ENCODE measurements at places on chromosomes 1 and 21. TPM values are rescaled to one million over a fixed set of nuclear protein-coding genes. Genes with fewer than 3 reads are reported as not detected.

- DNase-seq, result no peak
- no peaks in the 10 kb centered on the region for H3K36me3 ChIP-seq
- peaks cover 20% of the 10 kb centered on the region for H3K4me1 ChIP-seq
- H3K4me3 ChIP-seq, result no peak overlapping the region
- no peak overlapping the region for H3K27ac ChIP-seq
These were observed 2.2 kb downstream of the KISS1 start for GRCh38 chr1:204194080-204194479.

DNA sequence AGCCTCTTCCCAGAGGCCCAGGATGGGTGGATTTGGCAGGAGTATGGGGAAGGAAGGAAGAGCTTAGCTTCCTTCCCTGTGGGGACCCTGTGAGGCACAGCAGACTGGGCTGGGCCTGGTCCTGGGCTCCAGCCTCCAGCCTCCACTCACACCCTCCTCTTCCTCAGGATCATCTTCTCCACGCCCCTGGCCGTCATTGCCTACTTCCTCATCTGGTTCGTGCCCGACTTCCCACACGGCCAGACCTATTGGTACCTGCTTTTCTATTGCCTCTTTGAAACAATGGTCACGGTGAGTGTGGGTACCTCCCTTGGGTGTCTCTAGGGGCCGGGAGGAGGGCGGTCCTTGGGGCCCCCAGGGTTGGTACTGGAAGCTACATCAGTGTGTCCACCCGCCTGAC lies 10.1 kb downstream of the MFSD2A start:
- no peak overlapping the region for H3K4me3 ChIP-seq
- no peak overlapping the region for H3K27ac ChIP-seq

DNA sequence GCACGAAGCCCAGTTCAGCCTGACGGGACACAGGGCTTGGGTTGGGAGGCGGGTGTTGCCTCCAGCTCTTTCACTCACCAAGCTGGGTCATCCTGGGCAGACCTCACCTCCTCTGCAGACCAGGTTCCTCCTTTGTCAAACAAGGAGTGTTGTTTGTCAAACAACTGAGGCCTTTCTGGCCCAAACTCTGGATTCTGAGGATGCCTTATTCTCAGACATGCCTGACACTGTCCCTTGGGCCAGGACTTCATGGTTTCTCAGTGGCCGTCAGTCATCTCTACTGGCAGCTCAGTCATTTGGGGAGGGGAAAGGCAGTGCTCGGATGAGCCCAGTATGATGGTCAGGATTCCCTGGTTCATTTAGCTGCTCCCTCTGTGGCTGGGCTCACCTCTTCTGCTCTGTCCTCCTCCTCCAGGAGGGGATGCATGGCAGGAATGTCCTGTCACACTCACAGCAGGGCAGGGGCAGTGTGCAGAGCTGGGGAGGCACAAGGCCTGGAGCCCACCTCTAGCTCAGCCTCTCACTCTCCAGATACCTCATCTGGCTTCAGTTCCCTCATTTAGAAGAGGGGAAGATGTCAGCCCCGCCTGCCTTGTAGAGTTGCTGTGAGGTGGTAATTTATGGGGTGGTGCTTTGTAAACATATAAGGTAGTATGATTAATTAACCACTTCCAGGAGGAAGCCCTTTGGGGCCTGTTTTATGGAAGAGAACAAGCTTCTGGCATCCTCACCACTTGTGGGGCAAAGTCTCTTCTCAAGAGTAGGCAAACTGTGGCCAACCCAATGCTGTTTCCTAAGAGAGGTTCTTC lies 20.6 kb downstream of the SLC2A1 start:
- H3K4me3 ChIP-seq, result peak overlapping the region; percentile 79
- H3K27me3 ChIP-seq, result peaks cover 11% of the 10 kb centered on the region
- H3K4me1 ChIP-seq, result peaks cover 48% of the 10 kb centered on the region
- peaks cover 51% of the 10 kb centered on the region for H3K36me3 ChIP-seq
- DNase-seq, result no peak

GRCh38 chr1:36323636-36324352 lies at the start of gene EVA1B:
Gene EVA1B, minus strand, starts transcription at chr1:36323645. Its CDS starts 608 bp downstream, at chr1:36323037.
- peaks cover 39% of the 10 kb centered on the region for H3K4me1 ChIP-seq
- peak within 1 kb of the TSS; percentile 92 for H3K27ac ChIP-seq
- no peaks in the 10 kb centered on the region for H3K36me3 ChIP-seq
- H3K27me3 ChIP-seq, result peaks cover 4% of the 10 kb centered on the region
- peak; percentile 80 for DNase-seq

DNA sequence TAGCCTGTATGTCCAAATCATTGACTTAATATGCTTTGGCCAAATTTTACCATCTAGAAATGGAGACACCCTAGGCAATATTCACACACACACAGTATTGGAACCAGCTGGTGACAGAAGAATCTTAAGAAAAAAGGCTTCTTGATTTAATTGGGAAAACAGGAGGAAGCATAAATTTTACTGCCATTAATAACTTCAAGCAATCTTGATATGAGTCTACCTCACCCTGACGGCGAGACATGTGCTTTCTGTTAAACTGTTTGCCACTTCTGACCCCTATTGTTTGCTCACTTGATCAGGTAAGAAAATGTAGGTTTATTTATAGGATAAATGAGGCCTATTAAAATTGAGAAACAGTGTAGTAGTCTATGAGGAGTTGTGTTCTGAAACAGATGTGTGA lies 73.2 kb downstream of the KIFAP3 start:
- H3K4me3 ChIP-seq, result no peak overlapping the region
- no peaks in the 10 kb centered on the region for H3K27me3 ChIP-seq
- DNase-seq, result no peak
- peaks cover 25% of the 10 kb centered on the region for H3K4me1 ChIP-seq
- peaks cover 4% of the 10 kb centered on the region for H3K36me3 ChIP-seq

DNA sequence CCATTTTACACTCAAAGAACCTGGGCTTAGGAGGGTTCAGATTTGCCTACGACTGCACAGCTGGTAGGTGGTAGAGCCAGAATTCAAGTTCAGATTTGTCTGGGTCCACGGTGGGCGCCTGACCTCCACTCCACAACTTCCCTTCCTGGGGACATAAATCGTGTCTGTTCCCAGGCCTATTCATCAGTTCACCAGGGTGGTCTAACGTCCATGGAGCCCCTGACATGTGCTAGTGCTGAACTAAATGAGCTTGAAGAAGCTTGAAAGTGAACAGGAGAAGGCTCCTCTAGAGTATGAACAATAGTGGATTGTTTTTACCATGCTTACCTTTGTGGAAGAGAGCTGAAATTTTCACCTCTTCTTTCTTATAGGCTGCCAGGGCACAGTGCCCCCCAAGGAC lies 32.5 kb upstream of the KIF1B start:
- no peaks in the 10 kb centered on the region for H3K27me3 ChIP-seq
- no peak overlapping the region for H3K4me3 ChIP-seq
- peaks cover 21% of the 10 kb centered on the region for H3K4me1 ChIP-seq
- no peak for DNase-seq

The RYR2 gene
- total RNA-seq, result 1.0 TPM

The HNRNPU gene
- total RNA-seq, result 328 TPM

DNA sequence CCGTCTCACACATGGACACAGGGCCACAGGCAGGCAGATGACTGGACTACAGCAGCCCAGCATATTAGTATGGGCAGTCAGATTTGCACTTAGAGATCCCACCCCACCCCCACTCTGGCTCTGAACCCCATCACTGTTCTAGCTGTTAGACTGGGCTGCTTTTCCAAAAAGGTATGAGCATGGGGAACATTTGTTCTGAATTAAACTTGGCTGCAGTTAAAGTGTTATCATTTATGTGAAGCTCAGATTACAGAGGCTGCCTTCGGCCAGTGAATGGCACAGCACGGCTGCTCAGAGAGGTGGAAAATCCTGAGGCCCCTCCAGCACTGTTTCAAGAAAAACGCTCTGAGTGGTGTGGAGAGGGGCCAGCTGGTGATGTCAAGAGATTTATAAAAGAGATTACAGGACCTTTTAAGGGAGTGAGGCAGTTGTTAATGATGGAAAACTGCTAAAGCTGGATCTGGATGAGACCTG lies 6.9 kb upstream of the NOS1AP start:
- peaks cover 4% of the 10 kb centered on the region for H3K27me3 ChIP-seq
- H3K4me3 ChIP-seq, result peak overlapping the region; percentile 42
- no peaks in the 10 kb centered on the region for H3K36me3 ChIP-seq
- DNase-seq, result no peak
- H3K27ac ChIP-seq, result peak overlapping the region; percentile 33
- peaks cover 30% of the 10 kb centered on the region for H3K4me1 ChIP-seq

GRCh38 chr1:25140073-25140797 lies 92.1 kb downstream of the SYF2 start:
- no peak overlapping the region for H3K4me3 ChIP-seq
- no peak overlapping the region for H3K27ac ChIP-seq
- DNase-seq, result peak; percentile 43
- no peaks in the 10 kb centered on the region for H3K36me3 ChIP-seq
- peaks cover 5% of the 10 kb centered on the region for H3K27me3 ChIP-seq
- peaks cover 19% of the 10 kb centered on the region for H3K4me1 ChIP-seq

The UBE2U gene
- total RNA-seq, result not detected

DNA sequence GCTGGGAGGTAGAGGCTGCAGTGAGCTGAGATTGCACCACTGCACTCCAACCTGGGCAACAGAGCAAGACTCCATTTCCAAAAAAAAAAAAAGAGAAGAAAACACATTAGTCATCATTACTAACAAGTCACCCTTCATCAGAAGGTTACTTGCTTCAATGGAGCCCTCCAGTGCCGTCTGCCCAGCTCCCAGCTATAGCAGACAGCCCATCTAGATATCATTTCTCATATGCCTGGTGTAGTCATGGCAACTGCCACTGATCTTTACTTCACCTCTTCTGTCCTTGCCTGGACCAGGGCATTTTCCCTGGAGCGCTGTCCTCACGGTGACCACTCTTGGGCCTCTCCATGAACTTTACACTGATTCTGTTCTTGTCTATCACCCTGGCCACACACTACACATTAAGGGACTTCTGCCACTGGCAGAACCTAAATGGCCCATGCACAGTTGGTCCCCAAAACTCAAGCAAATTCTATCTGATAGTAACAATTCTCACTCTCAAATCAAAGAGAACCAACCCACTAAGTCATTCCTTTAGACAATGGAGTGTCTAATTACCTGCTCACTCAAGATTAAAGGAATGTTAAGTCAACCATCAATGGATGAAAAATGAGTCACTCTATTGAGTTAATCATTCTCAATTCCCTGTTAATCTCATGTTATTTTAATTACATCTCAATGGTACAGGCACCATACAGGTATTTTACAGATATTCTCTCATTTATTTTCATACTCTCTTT lies 12.9 kb downstream of the GPA33 start:
- no peak for DNase-seq
- no peak overlapping the region for H3K4me3 ChIP-seq
- no peaks in the 10 kb centered on the region for H3K4me1 ChIP-seq
- H3K27me3 ChIP-seq, result peaks cover 27% of the 10 kb centered on the region
- no peak overlapping the region for H3K27ac ChIP-seq
- H3K36me3 ChIP-seq, result no peaks in the 10 kb centered on the region

- peaks cover 13% of the 10 kb centered on the region for H3K4me1 ChIP-seq
- no peaks in the 10 kb centered on the region for H3K27me3 ChIP-seq
- H3K27ac ChIP-seq, result peak overlapping the region; percentile 21
- H3K36me3 ChIP-seq, result no peaks in the 10 kb centered on the region
These were observed 139.4 kb upstream of the CAMK1G start for GRCh38 chr1:209443975-209444651.

GRCh38 chr1:76430531-76430930 lies 356.0 kb downstream of the ST6GALNAC3 start:
- no peak overlapping the region for H3K27ac ChIP-seq
- DNase-seq, result no peak
- H3K27me3 ChIP-seq, result no peaks in the 10 kb centered on the region

The ASPM gene
- 38.6 TPM for total RNA-seq

The CD1D gene
- total RNA-seq, result 0.24 TPM

The ILDR2 gene
- total RNA-seq, result 0.24 TPM

The OR6K3 gene
- not detected for total RNA-seq

GRCh38 chr21:38999161-38999560 lies 184.1 kb downstream of the PSMG1 start:
- peaks cover 12% of the 10 kb centered on the region for H3K4me1 ChIP-seq
- no peaks in the 10 kb centered on the region for H3K36me3 ChIP-seq
- H3K4me3 ChIP-seq, result no peak overlapping the region
- no peak for DNase-seq

GRCh38 chr1:155012026-155012546 lies 9.5 kb downstream of the ZBTB7B start:
- H3K36me3 ChIP-seq, result no peaks in the 10 kb centered on the region
- no peak for DNase-seq
- H3K27me3 ChIP-seq, result no peaks in the 10 kb centered on the region
- H3K4me1 ChIP-seq, result peaks cover 24% of the 10 kb centered on the region
- no peak overlapping the region for H3K4me3 ChIP-seq

The AKNAD1 gene
- not detected for total RNA-seq

The TMEM52 gene
- 1.8 TPM for total RNA-seq

Data from type B pancreatic cell (in vitro differentiated cells).